ENCODE measurements at places on chromosomes 2 and 18.
A peak's percentile ranks its signal among the peaks of the same experiment; 100 is the strongest.

DNA sequence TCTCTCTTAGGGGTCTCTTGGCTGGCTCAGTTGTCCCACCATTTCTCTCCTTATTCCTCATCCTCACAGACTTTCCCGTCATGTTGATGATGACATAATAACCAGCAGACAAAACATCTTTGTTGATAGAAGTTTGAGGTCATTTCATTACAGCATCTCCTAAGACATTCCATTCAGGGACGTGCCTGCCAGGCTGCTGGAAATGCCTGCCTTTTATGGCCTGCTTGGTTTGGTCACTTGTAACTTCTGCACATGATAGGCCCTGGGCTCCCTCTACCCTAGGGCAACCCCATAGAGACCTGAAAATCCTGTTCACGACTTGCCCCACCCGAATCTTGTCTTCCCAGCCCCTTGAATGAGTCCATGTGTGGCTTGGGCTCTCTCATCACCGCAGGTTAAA is 81.7 kb downstream of the SDC1 start:
- DNase-seq, result no peak

DNA sequence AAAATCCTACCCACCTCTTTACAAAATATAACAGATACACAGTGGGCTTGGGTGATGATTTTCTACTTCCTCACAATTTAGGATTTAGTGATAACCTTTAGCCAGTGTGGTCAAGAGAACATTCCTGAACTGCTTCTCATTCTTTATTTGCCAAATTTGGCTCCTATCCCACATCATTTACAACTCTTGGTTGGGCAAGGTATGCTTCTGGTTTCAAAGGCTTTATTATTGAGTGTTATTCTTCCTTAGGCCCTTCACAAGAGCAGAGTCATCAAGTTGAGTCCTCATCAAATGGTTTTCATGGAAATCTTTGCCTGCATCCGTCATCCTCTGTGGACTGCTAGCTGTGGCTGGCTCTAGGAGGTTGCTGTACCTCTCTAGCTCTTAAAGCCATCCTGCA is 472.0 kb upstream of the ETAA1 start:
- DNase-seq, result no peak

- DNase-seq, result no peak
Observed at GRCh38 chr18:3508576-3509549, 58.9 kb downstream of the TGIF1 start.

GRCh38 chr18:34594266-34594665 is 115.8 kb upstream of the DTNA start:
- no peak for DNase-seq

- DNase-seq, result no peak
Observed at GRCh38 chr2:75570948-75571729, 10.4 kb upstream of the EVA1A start.

DNA sequence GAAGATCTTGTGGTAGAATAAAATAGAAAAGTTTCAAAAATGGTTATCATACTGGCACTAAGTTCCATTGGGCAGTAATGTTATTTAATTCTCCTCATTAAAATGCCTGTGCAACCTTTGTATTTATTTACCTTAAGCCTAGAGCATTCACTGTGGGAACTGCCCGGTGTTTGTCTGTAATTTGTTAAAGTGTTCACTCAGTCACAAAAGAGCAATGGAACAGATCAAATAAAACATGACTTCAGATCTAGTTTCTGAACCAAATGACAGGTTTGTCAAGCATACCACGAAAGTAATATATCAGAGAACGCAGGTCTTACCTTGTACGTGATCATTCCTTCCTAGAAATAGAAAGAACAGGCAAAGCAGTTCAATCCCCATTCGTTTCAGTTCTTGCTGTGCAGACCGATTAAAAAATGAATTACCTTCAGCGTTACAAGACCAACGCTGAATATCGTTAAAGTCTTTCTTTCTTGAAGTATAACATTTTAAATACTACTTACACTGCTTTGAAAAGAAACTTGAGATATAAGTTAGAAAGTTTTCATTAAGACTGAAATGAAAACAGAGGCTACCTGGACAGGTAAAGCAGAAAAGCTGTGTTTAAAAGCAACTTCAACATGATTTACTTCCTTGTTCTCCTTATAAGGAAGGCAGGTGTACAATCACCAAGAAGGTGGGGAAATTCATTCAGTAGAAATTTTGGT is at the start of gene ITGB6:
Gene ITGB6 (minus strand): TSS at position 590 of the 707 bp plus-strand sequence. CDS start 209 bp downstream, at position 381.
- no peak for DNase-seq

DNA sequence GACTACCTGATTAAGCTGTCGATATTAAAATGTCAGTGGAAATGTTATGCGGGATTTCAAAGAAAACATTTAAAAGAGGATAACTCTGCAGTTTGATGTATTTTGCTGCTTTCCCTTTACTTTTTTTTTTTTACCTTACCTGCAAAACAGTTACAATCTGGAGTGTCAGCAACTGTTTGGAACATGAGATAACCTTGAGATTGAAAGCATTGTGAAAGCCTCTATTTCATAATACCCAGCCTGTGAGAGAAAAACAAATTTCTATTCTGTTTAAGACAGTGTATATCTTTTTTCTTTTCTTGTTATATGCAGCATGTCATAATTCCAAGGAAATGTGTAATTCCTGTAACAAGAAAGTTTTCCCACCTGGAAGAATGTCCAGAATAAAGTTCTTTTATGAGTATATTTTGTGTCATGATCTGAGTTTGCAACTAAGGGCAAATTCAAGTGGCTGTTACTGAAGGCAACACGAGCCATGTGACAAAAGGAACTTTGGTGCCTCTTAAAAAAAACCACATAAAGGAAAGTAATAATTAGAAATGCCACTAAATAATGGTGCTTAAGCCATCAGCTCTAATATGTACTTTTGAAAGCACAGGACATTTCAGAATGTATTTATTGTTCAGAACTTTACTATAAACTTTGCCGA is 297.0 kb upstream of the DSEL start:
- DNase-seq, result no peak

GRCh38 chr2:100269889-100270288 is 52.4 kb downstream of the LONRF2 start:
- no peak for DNase-seq

GRCh38 chr18:22342625-22343024 is 75.1 kb downstream of the CTAGE1 start:
- DNase-seq, result no peak

GRCh38 chr2:9830685-9831410 is 12.4 kb upstream of the TAF1B start:
- DNase-seq, result no peak

- DNase-seq, result no peak
Observed at GRCh38 chr2:205141381-205141780, 540.9 kb upstream of the NRP2 start.

GRCh38 chr2:216222650-216223352 is 113.7 kb downstream of the XRCC5 start:
- no peak for DNase-seq

DNA sequence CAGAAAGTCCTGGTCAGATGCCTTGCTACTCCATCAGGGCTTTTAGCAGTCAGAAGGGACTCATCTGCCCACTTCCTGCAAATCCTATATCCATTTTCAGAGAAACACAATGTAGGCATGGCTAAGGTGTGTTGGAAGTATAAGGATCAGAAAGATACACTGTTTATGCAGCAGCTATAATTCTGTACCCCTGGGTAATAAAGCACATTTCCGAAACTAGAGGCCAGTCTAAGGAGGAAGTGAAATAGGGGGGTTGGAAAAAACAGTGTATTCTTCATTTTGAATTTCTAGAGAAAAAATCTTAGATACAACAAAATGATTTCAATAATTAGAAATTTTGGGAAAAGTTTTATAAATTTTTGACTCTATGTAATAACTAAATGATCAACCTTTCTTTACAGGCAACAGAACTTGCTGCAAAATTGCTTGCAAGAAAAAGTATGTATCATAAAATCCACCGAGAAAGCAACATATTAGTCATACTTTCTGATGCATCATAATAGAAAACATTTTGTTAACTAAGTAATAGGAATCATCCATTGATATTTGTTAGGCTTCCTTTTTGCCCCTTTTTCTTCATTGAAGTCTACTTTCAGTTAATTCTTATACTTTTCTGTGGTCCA is 47.4 kb downstream of the FSIP2 start:
- no peak for DNase-seq

DNA sequence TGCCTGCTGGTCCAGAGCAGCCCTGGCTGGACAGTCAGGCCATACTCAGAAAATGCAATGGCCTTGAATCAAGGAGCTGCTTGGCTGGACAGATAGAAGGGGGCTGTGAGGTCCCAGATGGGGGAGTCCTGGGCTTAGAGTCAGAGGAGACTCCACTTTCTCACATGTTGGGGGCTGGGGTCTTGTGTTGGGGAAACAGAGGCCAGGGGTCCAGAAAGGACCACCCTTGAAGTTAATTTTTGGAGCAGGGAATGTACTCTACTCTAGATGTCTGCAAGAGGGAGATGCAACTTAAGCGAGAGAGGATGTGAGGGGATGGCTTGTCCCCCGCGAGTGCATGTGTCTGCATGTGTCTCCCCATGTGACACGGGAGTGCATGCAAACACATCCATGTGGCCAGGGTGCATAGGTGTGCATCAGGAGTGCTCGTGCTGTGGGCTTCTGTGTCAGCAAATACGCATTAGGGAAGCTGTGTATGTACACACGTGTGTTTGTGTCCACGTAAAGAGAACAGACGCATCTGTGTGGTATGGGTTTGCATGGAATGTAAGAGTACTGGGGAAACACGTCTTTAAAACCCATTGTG is 303.2 kb downstream of the MYCN start:
- no peak for DNase-seq

- DNase-seq, result no peak
Observed at GRCh38 chr2:3151153-3151918, 226.3 kb downstream of the EIPR1 start.

- no peak for DNase-seq
Observed at GRCh38 chr18:55491616-55492015, 96.4 kb downstream of the TCF4 start.

- peak; percentile 30 for DNase-seq
Observed at GRCh38 chr2:197786010-197786877, 1.1 kb upstream of the BOLL start.

- DNase-seq, result no peak
Observed at GRCh38 chr2:98308068-98308467, 38.2 kb upstream of the CNGA3 start.

All from effector CD4-positive, alpha-beta T cell (primary cell).